ENCODE measurements at places on chromosomes 6 and 20.

- DNase-seq: no peak
These were observed 769 bp upstream of the PDYN start for GRCh38 chr20:1994627-1995026.

- DNase-seq: no peak
These were observed 621.6 kb downstream of the KIF16B start for GRCh38 chr20:15951658-15952057.

DNA sequence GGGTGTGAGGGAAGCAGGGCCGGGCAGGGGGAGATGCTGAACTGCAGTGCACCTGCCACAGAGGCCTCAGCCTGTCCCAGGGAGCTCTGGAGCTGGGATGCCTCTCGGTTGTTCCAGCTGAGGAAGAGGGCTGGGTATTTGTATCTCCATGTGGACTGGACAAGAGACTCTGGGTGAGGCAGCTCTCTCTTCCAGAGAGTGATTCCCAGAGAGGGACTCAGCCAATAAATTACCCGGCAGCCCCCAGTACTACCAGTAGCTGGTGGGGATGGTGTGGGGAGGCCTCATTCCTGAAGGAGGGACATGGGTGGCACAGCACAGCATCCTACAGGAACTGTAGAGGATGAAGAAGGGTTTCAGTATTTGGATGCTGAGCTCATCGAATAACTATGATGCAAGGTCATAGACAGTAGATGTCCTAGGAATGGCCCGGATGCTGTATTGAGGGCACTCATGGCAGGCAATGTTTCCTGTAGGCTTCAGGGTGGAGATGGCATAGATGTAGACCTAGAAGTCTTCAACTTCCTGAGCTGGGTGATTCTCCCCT lies 1.4 kb downstream of the FGD2 start:
- DNase-seq: no peak

DNA sequence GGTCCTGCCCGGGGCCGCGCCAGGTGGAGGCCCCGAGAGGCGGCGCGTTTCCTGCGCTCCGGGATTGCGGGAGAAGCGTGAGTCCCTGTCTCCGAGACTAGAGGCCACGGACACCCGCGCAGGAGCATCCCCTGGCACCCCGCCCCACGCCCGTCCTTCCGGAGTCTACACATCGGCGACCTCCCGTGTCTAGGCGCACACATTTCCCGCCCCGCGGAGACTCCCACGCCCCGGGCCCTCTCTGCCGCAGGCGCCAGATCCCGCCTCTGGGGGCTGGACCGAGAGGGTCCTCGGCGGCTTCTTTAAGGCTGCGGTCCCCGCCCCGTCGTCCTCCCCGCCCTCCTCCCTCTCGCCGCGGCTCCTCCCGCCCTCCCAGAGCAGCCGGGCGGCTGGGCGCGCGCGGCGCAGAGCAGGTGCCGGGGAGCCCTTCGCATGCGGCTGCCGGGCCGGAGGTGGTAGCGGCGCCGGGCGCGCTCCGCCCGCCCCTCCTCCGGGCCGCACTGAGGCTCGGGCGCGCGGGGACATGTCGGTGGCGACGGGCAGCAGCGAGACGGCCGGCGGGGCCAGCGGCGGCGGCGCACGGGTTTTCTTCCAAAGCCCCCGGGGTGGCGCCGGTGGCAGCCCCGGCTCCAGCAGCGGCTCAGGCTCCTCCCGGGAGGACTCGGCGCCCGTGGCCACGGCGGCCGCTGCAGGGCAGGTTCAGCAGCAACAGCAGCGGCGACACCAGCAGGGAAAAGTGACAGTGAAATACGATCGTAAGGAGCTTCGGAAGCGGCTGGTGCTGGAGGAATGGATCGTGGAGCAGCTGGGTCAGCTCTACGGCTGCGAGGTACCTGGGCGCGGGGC lies at the start of gene PPP1R14C:
TSS of gene PPP1R14C (plus strand) at position 375 of the 846 bp plus-strand sequence. CDS start at position 524, 149 bp downstream.
- peak; percentile 14 for DNase-seq

- no peak for DNase-seq
These were observed 33.1 kb downstream of the MOCS1 start for GRCh38 chr6:39901116-39901655.

GRCh38 chr6:143294265-143294860 lies 156.1 kb downstream of the ADAT2 start:
- DNase-seq: no peak

DNA sequence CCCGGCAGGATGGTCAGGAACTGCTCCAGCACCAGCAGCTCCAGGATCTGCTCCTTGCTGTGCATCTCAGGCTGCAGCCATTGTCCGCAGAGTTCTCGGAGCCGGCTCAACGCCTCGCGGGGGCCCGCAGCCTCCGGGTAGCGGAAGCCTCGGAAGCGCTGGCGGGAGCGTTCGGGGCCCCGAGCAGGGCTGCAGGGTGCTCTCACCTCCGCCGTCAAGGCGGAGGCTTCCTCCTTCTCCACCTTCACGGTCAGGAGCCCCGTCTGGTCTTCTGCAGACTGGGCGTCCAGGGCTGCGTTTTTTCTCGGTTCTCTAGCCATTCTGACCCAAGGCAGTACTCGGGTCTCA lies 434 bp downstream of the ZKSCAN4 start:
- peak; percentile 14 for DNase-seq

- DNase-seq: no peak
These were observed 154.0 kb downstream of the CLVS2 start for GRCh38 chr6:123150076-123150475.

GRCh38 chr6:45420909-45421708 lies 43.4 kb upstream of the SUPT3H start:
- no peak for DNase-seq

DNA sequence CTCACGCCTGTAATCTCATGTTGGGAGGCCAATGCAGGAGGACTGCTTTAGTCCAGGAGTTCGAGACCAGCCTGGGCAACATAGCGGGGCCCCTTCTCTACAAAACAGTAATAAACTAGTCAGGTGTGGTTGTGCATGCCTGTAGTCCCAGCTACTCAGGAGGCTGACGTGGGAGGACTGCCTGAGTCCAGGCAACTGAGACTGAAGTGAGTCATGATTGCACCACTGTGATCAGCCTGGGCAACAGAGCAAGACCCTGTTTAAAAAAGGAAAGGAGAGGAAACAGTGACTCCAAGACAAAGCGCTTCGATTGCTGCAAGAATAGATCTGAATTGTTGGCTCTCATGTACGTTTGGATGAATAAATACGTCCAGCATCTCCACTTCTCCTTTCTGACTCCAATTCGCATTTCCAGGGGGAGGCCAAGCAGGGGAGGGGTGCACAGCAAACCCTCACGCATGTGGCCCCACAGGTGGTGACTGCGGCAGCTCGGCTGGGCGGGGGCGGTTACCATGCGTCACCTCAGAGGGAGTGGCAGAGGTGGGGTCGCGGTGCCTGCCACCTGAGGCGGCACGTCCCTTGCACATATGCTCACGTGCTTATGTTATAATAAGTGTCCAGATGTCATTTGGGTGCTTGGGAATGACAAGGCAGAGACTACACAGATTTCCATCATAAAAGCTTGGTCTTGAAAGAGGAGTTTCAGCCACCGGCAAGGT lies 95.1 kb upstream of the MPC1 start:
- DNase-seq: no peak

GRCh38 chr6:38141716-38142115 lies 322.2 kb downstream of the ZFAND3 start:
- no peak for DNase-seq

GRCh38 chr6:164928057-164928727 lies 381.2 kb downstream of the C6orf118 start:
- DNase-seq: no peak

DNA sequence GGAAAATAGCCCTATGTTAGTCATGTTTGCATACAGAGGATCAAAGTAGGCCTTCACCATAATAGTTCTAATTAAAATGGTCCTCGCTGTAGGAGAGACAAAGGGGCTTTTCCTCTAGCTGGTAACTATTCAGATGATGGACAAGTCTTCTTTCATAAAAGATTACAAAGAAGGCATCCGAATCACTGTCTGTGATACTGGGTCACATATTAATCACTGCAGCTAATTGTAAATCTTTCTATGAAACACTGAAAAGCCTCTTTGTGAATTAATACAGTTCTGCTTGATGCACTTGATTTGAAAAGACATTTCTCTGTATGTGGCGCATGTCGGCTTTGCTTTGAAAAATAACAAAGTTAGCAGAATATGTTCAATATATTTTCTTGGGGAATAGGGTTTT lies 520.8 kb downstream of the KIF16B start:
- DNase-seq: no peak

- no peak for DNase-seq
These were observed 2.6 kb upstream of the IYD start for GRCh38 chr6:150366118-150366778.

DNA sequence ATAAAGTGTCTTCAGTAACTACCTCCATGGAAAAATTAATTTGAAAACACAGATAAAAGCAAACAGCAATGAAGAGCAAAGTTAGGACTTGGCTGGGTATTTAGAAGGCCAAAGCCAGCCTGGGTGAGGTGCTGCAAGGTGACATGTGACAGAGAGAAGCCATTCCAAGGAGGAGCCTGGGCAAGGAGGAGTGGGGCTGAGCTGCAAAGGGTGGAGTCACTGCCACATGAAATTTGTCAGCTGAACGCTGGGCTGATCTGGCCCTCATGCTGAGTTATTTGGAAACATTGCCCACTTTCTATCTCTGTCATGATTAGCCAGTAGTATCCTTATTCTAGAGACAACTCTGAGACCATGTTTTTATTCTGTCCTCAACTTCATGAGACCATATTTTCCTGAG lies 76.3 kb downstream of the PERP start:
- no peak for DNase-seq

DNA sequence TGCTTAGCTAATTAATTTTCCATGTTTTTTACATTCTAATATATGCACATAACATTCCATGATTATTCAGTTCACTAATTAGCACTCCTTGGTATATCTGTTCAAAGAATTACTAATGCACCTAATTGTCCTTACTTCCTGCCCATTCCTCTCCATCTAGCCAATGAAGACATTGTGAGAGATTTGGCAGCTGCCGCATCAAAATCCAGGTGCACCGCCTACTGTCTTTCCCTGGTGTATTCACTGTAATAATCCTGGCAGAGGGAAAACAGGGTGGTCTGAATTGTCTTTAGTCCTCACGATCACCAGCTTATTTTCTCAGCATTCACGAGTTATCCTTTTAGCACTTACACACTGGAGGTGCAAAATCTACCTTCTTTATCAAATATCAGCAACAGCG lies 61.0 kb upstream of the SCGN start:
- DNase-seq: no peak

- no peak for DNase-seq
These were observed 808.1 kb upstream of the MANEA start for GRCh38 chr6:94769197-94769596.

DNA sequence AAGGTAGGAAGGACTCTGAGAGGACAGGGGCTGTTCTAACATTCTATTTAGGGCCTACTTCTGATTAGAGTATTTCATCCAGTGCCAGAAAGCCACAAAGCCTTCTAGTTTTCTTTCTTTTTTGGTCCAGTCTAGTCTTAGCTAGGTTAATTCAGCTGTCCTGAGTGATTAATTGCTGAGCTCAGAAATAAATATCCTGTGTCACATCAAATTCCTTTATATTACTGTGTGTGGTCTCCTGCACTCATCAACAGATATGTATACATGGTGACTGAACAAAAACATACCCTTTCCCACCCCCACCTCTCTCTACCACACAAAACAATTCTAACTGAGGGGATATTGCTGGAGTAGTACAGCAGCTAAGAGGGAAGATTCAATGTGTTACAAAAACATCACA lies 601.5 kb upstream of the NRSN1 start:
- no peak for DNase-seq

DNA sequence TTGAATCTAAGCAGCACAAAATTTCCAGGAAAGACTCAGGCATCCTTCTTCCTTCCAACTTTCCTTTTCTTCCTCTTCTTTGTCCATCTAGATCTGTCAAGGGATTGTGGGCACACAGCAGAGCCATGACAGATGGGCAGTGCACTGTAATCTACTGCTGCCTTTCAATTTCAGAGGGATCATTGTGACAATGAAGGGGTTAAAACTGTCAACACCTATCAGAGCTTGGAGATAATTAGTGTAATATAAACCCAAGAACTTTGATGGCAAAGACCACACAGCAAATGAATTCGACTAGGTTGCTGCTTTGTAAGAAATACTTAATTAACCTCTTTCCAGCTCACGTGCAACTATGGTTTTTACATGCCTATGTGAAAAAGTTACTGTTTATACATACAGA lies 55.0 kb downstream of the SAMD5 start:
- no peak for DNase-seq

DNA sequence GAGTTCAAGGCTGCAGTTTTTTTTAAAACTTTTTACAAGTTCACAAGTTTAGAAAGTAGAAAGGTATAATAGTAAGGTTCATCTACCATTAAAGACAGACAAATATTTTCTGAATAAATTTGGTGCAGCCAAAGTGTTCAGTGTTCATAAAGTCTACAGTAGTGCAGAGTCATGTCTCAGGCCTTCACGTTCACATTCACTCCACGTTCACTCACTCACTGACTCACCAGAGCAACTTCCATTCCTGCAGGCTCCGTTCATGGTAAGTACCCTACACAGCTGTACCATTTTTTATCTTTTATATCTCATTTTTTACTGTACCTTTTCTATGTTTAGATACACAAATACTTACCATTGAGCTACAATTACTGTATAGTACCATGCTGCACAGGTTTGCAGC lies 67.6 kb downstream of the B4GALT5 start:
- DNase-seq: no peak

DNA sequence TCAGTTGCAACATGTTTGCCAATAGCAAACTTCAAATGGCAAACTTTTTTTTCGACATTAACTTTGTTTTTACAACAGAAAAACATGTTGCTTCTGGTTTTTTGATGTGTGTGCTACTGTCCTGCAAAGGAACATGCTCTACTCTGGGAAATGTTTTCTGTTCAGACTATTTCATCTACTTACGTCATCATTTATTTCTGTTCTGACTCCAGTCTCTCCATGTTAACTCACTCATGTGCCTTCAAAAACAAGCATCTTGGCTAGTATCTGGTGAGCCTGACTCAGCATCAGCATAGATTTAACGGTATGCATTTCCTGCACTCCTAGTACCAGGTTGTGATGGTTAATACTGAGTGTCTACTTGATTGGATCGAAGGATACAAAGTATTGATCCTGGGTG lies 36.1 kb upstream of the MAP7 start:
- DNase-seq: no peak

DNA sequence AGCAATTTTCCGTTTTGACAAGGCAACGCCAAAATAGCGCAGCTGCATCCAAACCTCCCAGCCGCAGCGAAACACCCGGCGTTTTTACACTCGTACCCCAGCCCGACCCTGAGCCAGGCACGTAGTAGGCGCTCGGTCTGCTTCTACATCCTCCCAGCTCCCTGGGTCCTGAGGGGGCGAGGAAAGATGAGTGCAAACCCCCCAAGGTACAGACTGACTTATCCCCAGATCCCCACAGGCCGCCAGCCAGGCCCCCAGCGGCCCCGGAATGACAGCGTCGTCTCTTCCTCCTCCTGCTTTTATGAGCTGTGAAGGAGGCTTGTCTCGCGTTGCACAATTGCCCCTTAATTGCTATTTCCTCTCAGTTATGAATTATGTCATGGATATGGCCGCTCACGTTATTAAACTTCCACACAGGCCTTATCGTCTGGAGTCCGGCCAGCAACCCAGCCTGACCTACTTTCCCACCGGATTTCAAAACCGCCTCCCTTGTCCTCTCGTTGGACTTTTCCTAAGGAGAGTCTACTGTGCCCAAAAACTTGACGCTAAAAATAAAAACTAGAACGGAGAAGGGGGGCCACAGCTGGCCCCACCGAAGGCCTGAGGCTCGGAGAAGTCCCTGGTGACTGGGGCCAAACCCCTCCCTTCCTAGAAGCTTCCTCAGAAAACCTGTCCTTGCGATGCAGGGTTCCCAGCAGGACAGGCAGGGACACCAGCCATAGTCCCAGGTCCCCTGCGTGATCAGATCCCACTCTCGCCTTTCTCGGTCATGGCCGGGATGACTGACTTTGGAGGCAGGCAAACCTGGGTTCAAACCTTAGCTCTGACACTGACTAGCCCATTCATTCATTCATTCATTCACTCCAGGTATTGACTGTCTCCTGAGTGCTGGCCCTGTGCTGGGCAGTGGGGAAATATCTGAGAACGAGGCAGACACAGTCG lies 130.9 kb upstream of the PTPN1 start:
- DNase-seq: no peak

Data from stimulated activated CD8-positive, alpha-beta memory T cell treated with anti-CD3 and anti-CD28 coated beads, Interleukin-2, amount 100 ng/mL, for 48 hours (primary cell).